ENCODE measurements at places on chromosomes 5 and 9.

DNA sequence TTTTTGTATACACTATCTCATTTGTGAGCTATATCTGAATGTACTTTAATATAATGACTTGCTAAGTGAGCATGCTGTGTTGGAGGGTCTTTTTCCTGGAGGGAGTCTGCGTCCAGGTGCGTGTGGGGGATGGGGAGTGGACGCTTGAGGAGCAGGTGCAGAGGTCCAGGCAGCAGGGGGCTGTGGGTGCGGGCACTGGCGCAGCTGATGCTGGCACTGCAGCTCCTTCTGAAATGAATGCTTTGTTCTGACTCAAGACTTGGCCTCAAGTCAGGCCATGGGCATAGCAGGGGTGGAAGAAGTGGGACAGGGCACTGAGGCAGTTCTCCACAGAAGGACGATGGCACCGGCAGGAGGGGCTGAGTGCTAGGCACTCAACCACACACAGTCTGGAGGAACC, 165.7 kb upstream of the IRX1 start:
- DNase-seq = no peak

GRCh38 chr9:12798066-12798770, 23.4 kb downstream of the LURAP1L start:
- DNase-seq = no peak

DNA sequence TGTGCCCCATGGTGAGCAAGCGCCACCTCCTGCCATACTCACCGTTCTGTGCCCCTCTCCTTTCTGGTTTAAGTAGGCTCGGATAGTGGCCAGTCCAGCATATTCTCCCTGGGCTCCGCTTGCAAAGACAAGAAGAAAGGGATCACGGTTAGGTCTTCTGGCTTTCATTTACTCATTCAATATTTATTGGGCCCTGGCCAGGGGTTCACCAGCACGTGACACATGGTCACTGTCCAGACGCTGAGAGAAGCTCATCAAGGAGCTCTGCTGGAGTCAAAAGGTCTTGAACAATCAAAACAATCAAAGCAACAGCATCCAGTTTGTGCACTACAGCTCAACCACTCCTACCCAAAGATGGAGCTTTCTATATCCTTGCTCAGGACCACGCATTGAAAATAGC, 80.2 kb downstream of the GLDC start:
- DNase-seq = no peak

- no peak for DNase-seq
These were observed 185.0 kb downstream of the MED10 start for GRCh38 chr5:6193310-6193709.

- no peak for DNase-seq
These were observed 65.5 kb upstream of the TNC start for GRCh38 chr9:115183436-115183835.

DNA sequence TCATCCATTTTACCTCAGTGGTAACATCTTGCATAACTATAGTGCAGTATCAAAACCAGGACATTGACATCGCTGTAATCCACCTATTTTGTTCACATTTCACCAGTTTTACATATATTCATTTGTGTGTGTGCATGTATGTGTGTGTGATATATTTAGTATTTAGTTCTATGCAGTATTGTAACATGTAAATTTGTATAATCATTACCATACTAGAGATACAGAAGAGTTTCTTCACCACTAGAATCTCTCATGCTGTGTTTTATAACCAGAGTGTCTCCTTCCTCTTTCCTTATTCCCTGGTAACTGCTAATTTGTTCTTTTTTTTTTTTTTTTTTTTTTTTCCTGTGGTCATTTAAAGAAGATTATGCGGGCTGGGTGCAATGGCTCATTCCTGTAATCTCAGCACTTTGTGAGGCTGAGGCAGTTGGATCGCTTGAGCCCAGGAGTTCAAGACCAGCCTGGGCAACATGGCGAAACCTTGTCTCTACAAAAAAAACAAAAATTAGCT, 11.0 kb downstream of the RASA1 start:
- no peak for DNase-seq

DNA sequence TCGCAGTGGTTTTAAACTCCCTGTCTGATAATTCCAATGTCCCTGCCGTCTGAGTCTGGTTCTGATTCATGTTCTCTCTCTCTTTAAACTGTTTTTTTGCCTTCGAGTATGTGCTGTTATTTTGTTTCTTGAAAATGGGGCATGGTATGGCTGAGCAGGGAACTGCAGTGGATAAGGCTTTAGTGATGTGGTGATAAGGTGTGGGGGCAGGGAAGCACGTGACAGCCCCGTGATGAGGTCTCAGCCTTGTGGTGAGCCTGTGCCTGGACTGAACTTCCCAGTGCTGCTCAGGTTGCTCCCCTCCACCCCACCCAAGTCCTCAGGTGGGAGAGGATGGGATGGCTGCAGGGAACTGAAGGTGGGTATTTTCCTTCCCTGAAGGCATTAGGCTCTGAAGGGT, 5.5 kb upstream of the ZNF354B start:
- DNase-seq = no peak
